Sigmoid colon (tissue), 7 donors: ENCODE measurements at places on chromosomes 1 and 21. TPM values are rescaled to one million over a fixed set of nuclear protein-coding genes. Genes with fewer than 3 reads are reported as not detected.

- H3K4me1 ChIP-seq, result no peaks in the 10 kb centered on the region
- no peak for DNase-seq
- H3K4me3 ChIP-seq, result no peak overlapping the region
- no peaks in the 10 kb centered on the region for H3K36me3 ChIP-seq
- H3K27me3 ChIP-seq, result no peaks in the 10 kb centered on the region
These were observed 82.9 kb downstream of the ITPKB start for GRCh38 chr1:226656201-226656600.

GRCh38 chr1:212670301-212670700, 29.3 kb downstream of the BATF3 start:
- H3K4me1 ChIP-seq, result no peaks in the 10 kb centered on the region
- no peak for DNase-seq
- no peak overlapping the region for H3K27ac ChIP-seq
- H3K4me3 ChIP-seq, result no peak overlapping the region

DNA sequence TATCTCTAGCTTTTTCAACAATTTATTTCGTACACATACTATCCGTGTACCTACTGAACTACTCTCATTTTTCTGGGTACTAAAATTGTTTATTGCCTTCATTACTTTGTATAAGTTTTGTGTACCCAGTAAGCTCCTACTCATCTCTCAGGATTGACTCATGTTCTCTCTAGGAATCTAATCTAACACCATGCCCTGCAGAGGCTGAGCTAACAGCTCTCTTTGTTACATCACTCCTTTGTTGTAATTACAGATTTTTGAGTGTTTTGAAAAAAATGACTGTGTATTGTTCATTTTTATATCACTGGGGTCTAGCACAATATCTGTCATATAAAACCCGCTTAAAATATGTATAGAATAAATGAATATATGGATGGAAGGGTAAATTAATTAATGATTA, 167.1 kb downstream of the ATP6V1G3 start:
- no peak overlapping the region for H3K4me3 ChIP-seq
- DNase-seq, result no peak
- no peak overlapping the region for H3K27ac ChIP-seq
- no peaks in the 10 kb centered on the region for H3K4me1 ChIP-seq

GRCh38 chr1:195828325-195828724, 779.9 kb downstream of the KCNT2 start:
- no peaks in the 10 kb centered on the region for H3K27me3 ChIP-seq
- no peaks in the 10 kb centered on the region for H3K4me1 ChIP-seq
- no peak overlapping the region for H3K4me3 ChIP-seq
- no peaks in the 10 kb centered on the region for H3K36me3 ChIP-seq
- no peak overlapping the region for H3K27ac ChIP-seq
- no peak for DNase-seq

NUAK2 gene
- 14.3 TPM for polyA plus RNA-seq

DNA sequence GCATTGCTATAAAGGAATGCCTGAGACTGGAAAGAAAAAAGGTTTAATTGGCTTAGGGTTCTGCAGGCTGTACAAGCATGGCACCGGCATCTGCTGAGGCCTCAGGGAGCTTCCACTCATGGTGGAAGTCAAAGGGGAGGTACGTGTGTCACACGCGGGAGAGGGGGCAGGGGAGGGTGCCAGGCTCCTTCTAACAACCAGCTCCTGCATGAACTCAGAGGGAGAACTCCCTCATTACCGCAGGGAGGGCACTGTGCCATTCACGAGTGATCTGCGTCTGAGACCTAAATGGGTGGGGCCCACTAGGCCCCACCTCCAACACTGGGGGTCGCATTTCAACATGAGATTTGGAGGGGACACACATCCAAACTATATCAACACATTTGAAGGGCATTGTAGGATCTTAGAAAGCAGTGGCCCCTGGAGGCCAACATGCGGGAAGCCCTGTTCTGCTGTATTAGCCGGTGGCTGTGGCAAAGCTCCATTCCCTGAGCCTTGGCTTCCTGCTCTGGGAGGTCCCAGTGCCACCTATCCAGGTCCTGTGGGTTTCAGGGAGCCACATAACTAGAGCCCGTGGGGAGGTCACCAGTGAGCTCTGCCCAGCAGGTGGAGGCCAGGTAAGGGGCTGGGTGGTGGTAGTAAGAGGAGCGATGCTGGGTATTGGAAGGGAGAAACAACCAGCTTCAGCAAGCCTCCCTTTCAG, 10.0 kb downstream of the WNT3A start:
- no peak for DNase-seq
- no peak overlapping the region for H3K27ac ChIP-seq
- peaks cover 8% of the 10 kb centered on the region for H3K27me3 ChIP-seq
- H3K4me1 ChIP-seq, result no peaks in the 10 kb centered on the region
- H3K4me3 ChIP-seq, result no peak overlapping the region

DNA sequence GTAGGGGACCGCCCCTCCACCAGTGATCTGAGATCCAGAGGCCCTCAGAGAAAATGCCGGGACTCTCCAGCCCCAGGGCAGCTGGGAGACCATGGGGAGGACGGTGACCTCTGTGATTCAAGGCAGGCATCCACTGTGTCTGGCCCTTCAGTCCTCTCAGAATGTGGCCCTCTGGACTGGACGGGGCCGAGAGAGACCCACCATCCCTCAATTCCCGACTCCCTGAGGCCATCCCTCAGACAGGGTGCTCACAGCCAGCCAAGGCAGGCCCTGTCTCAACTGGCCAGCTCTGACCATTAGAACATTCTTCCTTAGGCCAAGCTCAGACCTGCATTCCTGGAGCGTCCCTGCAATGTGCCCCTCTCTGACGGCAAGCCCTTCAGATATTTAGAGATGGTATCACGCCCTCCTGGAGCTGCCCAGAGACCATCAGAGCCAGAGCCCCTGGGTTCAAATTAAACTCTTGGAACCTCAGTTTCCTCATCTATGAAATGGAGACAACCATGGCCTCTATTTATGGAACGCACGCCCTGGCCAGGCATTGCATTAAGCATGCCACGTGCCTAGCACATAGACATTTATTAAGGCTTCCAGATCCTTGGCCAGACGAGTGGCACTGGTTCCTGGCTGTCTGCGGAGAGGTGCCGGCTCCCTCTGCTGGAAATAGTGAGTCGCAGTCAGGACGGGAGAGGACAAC, 9.6 kb upstream of the EPS8L3 start:
- no peaks in the 10 kb centered on the region for H3K4me1 ChIP-seq
- peak; percentile 94 for DNase-seq
- H3K4me3 ChIP-seq, result no peak overlapping the region

- no peaks in the 10 kb centered on the region for H3K36me3 ChIP-seq
- no peaks in the 10 kb centered on the region for H3K4me1 ChIP-seq
- no peaks in the 10 kb centered on the region for H3K27me3 ChIP-seq
- no peak overlapping the region for H3K27ac ChIP-seq
- DNase-seq, result no peak
These were observed 94.3 kb downstream of the RIPK4 start for GRCh38 chr21:41672543-41672915.

GRCh38 chr1:230986976-230987375, 8.1 kb downstream of the ARV1 start:
- no peak overlapping the region for H3K27ac ChIP-seq
- H3K36me3 ChIP-seq, result peaks cover 28% of the 10 kb centered on the region

DNA sequence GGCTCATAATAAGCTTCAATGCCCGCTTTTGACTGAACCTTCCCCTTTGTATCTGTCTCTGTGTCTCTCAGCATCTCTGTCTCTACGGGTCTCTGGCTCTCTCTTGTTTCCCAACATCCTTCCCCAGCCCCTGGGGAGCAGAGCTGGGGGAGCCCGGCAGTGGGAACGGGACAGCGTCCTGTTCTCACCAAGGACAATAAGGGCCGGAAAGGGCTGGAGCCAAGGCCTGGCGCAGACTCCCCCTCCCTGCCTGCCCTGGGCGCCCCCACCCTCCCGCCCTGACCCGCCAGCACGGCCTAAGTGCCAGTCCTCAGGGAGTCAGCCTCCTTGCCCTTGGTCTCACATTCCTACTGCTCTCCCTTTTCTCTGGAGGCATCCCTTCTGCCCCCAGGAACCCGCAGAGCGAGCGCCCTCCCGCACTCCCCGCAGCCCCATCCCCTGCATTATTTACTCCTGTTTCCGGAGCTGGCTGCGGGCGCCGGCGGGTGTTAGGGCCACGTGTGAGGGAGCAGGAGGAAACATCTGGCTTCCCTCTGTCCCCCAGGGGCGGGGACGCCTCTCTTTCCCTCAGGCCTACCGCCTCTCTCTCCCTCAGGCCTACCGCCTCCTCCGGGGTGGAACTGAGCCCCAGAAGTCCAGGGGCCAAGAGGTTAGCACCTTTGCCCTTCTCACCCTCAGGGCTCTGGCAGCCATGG, 6.5 kb downstream of the KRTCAP2 start:
- peaks cover 7% of the 10 kb centered on the region for H3K36me3 ChIP-seq
- H3K4me1 ChIP-seq, result peaks cover 21% of the 10 kb centered on the region
- no peaks in the 10 kb centered on the region for H3K27me3 ChIP-seq
- no peak overlapping the region for H3K4me3 ChIP-seq
- peak; percentile 89 for DNase-seq
- H3K27ac ChIP-seq, result peak overlapping the region; percentile 40

GRCh38 chr1:88454781-88455180, 229.3 kb upstream of the PKN2 start:
- H3K4me1 ChIP-seq, result no peaks in the 10 kb centered on the region
- H3K27me3 ChIP-seq, result no peaks in the 10 kb centered on the region
- DNase-seq, result no peak

BRDT gene
- polyA plus RNA-seq, result not detected

DNA sequence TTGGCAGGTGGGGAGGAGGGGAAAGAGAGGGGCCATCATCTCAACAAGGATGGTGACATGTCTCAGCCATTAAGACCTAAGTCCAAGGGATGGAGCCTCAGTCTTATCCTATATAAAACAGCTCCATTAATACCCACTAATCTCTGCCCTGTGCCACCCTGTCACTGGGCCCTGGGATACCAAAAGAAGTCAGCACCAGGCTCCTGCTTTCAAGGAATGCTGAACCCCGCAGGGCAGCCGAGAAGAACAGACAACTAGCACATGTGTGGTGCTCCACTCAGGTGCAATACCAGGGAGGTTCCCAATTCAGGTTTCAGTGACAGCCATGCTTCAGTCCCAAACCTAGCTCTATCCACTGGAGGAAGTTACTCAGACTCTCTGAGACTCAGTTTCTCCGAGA, 128.4 kb downstream of the GRIK3 start:
- H3K4me3 ChIP-seq, result no peak overlapping the region
- H3K27ac ChIP-seq, result no peak overlapping the region
- no peaks in the 10 kb centered on the region for H3K27me3 ChIP-seq
- H3K4me1 ChIP-seq, result no peaks in the 10 kb centered on the region
- H3K36me3 ChIP-seq, result no peaks in the 10 kb centered on the region

DNA sequence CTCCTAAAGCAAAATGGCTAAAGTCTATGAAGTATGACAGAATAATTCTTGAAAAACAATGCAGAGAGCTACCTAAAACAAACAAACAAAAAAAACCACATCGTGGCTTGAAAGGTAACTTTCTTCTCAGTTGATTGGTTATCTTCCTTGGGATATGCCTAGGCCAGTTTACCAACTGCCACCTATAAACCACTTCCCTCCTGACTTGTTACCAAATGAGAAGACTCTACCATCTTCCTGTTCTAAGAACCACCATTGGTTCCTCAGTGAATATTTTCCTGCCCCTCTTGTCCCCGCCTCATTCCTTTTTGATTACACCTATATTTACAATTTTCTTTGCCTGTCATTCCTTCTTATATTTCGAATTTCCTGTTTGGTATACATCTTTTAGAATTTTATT, 336.6 kb downstream of the SIPA1L2 start:
- no peaks in the 10 kb centered on the region for H3K36me3 ChIP-seq
- no peak overlapping the region for H3K27ac ChIP-seq
- H3K4me3 ChIP-seq, result no peak overlapping the region
- H3K4me1 ChIP-seq, result peaks cover 7% of the 10 kb centered on the region
- DNase-seq, result no peak

PIP5K1A gene
- 19.0 TPM for polyA plus RNA-seq

GRCh38 chr1:206495493-206496046, 11.8 kb upstream of the RASSF5 start:
- H3K4me3 ChIP-seq, result no peak overlapping the region
- no peaks in the 10 kb centered on the region for H3K36me3 ChIP-seq
- H3K27me3 ChIP-seq, result no peaks in the 10 kb centered on the region
- DNase-seq, result no peak
- H3K4me1 ChIP-seq, result peaks cover 21% of the 10 kb centered on the region
- H3K27ac ChIP-seq, result no peak overlapping the region

GRCh38 chr1:155978973-155979429, 654 bp upstream of the ARHGEF2 start:
- peak overlapping the region; percentile 74 for H3K4me3 ChIP-seq
- H3K36me3 ChIP-seq, result no peaks in the 10 kb centered on the region
- DNase-seq, result peak; percentile 73
- H3K27me3 ChIP-seq, result no peaks in the 10 kb centered on the region
- H3K4me1 ChIP-seq, result peaks cover 57% of the 10 kb centered on the region
- peak overlapping the region; percentile 89 for H3K27ac ChIP-seq

MASP2 gene
- polyA plus RNA-seq, result 0.03 TPM

DNA sequence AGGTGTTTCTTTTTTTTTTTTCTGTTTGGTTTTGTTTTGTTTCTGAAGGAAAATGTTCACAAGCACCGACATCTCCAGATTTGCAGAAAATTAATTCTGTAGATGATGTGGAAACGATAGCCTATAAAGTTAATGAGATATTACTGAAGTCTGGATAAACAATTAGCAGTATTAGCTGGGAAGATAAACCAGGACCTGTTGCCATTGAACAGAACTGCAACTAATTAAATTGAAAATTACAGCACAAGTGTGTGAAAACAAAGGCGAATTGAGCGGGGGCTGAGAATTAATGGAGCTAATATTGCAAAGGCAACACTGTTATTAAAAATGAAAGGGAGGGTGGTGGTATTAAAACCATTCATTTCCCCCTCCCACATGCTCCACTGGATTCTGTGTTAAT, 107.5 kb upstream of the AJAP1 start:
- H3K4me1 ChIP-seq, result no peaks in the 10 kb centered on the region
- H3K36me3 ChIP-seq, result no peaks in the 10 kb centered on the region
- H3K4me3 ChIP-seq, result no peak overlapping the region
- H3K27ac ChIP-seq, result no peak overlapping the region

DNA sequence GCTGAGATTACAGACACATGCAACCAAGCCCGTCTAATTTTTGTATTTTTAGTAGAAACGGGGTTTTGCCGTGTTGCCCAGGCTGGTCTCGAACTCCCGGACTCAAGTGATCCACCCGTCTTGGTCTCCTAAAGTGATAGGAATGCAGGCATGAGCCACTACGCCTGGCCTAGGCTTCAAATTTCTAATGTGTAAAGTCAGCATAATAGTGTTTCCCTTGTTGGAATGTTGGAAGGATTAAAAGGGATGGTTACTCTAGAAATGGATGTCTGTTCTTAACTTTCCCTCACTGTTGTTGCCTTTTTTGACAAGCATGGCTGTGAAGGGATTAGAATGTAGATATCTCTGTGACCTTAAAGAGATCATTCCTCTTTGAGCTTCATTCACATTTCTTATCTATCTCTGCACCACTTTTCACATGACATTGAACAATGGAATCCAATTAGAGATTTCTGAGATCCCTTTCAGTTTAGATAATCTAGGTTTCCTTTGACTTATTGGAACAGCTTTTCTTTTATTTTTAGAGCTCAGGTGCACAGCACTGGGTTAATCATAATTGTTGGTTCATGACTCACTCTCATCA, 33.7 kb downstream of the NFASC start:
- H3K27ac ChIP-seq, result no peak overlapping the region
- no peak overlapping the region for H3K4me3 ChIP-seq
- no peaks in the 10 kb centered on the region for H3K4me1 ChIP-seq
